Activated CD4-positive, alpha-beta memory T cell treated with anti-CD3 and anti-CD28 coated beads for 36 hours (primary cell): ENCODE measurements at places on chromosomes 1 and 21.
A peak's percentile ranks its signal among the peaks of the same experiment; 100 is the strongest.

DNA sequence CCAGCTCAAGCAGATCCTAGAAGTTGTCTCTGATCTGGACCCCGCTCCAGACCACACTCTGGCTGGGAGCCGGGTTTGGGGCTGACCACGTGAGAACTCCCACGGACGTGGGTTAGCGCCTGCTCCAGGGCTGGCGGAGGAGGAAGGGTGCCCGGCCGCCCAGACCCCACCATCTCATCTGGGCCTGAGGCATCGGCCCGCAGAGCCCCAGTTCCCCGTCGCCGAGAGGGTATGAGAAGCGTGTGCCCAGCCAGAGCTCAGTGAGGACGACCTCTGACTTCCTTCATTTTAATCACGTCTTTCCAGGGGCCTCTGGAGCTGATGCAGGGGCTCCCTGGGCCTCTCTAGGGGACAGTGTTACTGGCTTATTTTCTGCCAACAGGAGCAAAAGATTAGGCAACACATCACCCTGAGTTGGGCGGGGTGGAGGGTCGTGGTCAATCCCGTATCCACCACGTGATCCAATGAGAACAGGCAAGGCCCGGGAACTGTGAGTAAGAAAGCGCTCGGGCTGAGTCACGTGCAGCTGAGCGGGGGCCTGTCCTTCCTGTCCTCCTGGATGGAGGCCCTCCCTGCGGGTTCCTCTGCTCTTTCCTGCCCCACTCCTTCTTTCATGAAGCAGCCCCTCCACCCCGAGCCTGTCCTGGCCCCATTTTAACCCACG lies 81.1 kb downstream of the SIK1 start:
- peak; percentile 78 for DNase-seq

- DNase-seq: no peak
Measured at GRCh38 chr1:222754366-222755139, 17.6 kb downstream of the FAM177B start.

GRCh38 chr1:96554364-96554763 lies 167.2 kb upstream of the PTBP2 start:
- no peak for DNase-seq

DNA sequence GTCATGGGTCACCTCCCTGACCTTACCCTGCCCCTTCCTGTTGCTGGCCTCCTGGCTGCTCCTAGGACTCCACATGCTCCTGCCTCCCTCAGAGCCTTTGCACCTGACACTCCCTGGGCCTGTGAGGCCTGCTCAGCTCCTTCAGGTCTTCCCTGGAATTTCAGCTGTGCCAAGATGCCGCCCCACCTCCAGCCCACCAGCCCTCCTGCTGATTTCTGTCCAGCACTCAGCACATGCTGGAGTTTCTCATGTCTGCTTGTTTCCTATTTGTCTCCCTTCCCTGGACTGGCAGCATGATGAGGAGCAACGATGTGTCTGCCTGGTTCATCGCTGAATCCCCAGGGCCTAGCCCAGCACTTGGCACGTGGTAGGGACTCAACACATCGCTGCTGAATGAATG lies 3.0 kb downstream of the MFAP2 start:
- no peak for DNase-seq

GRCh38 chr1:174913225-174913903 lies 86.4 kb upstream of the CACYBP start:
- DNase-seq: no peak

DNA sequence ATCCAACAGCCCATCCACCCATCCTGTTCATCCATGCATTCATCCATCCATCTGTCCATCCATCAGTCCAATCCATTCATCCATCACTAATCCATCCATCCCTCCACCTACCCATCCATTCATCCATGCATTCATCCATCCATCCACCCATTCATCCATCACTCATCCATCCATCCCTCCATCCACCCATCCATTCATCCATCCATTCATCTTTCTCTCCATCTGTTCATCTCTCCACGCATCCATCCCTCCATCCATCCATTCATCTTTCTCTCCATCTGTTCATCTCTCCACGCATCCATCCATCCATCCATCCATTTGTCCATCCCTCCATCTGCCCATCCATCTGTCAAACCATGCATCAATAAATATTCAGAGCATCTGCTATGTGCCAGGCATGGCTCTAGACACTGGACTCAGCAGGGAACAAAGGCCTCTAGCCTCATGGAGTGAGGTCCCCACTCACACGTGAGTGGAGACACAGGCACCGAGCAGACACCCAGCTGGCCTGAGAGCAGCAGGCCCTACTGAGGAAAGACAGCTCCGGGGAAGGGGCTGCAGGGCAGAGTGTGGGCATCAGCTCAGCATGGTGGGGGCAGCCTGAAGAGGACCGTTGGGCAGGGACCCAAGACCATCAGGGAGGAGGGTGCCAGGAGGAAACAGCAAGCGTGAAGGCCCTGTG lies 9.6 kb downstream of the KRTAP10-1 start:
- no peak for DNase-seq

DNA sequence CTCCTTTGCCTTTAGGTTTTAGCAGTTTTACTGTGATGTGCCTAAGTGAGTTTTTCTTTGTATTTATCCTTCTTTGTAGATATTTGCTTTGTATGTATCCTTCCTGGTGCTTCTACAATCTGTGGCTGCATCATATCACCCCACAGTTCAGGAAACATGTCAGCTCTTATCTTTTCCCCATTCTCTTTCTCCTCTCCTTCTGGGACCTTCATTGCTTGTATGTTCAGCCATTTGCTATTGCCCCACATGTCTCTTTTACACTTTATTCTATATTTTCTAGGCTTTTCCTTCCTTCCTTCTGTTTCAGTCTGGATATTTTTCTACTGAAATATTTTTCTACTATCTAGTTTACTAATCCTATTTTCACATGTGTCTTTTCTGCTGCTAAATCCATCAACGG lies 14.9 kb downstream of the KNCN start:
- no peak for DNase-seq

DNA sequence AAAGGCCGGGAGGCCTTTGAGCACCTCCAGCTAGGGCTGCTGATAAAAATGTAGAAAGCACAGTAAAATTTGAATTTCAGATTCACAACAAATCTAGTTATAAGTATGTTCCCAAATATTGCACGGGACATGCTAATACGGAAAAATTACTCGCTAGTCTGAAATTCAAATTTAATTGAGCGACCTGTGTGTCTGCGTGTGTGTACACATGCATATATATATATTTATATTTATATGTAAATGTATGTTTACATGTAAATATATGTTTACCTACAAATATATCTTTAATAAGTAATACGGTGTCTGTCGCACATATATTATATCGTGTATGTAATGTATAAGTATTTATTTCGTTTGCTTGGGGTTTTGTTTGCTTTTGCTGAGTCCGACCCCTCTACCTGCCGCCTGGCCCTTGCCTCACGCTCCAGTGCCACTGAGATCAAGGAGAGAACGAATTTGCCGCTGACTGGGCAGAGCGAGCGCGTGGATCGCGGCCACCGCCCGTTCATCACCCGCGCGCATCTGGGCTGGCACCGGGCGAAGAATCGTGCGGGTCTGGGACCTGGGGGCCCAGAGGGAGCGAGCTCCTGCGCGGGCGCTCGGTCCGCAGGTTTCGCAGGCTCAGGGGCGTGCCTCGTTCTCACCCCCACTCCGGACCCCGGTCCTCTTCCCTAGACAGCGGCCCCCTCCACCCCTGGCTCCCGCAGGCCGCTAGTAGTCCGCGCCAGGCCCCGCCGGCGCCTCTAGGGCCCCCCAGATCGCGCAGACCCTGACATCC lies 534 bp upstream of the WRAP73 start:
- DNase-seq: no peak

- DNase-seq: no peak
Measured at GRCh38 chr1:229645324-229645993, 19.4 kb downstream of the URB2 start.

- DNase-seq: no peak
Measured at GRCh38 chr21:46118316-46119143, 20.6 kb downstream of the COL6A2 start.

- peak; percentile 54 for DNase-seq
Measured at GRCh38 chr1:53681977-53682685, 56.8 kb downstream of the GLIS1 start.
